HuH-7.5 (cell line): ENCODE measurements at places on chromosomes 5 and 9.
A peak's percentile ranks its signal among the peaks of the same experiment; 100 is the strongest.

DNA sequence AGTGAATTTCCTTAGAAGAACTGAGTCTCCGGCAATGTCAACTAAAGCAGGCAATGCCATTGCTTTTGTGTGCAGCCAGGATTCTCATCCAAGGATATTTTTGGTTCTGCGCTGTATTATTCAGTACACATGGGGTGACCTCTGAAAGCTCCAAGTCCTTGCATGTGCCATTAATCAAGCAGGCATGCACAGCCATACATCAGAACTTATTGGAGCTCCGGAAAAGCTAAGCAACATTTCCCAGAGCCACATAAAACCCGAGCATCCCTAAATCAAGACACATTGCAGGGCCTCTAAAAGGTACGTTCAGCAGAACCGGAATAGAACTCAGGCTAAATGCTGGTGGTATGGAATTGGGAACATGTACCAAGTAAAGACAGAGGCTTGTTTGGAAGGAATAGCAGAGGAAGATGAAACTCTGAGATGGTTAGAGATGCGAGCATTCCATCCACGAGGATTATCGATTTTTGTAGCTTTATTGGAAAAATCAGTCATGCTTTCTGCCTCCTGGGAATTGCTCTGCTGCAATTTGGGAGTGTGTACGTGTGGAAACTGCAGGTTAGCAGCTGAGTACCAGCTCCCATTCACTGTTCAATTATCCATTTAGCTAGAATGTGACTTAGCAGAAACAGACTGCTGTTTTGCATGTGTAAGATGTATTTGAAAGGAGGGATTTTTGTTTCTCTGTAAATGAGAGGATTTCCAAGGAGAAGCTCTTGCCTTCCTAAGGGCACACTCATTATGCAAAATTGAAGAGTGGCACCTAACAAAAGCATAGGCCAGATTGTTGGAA is 143.7 kb upstream of the WWC1 start:
- no peak for DNase-seq

DNA sequence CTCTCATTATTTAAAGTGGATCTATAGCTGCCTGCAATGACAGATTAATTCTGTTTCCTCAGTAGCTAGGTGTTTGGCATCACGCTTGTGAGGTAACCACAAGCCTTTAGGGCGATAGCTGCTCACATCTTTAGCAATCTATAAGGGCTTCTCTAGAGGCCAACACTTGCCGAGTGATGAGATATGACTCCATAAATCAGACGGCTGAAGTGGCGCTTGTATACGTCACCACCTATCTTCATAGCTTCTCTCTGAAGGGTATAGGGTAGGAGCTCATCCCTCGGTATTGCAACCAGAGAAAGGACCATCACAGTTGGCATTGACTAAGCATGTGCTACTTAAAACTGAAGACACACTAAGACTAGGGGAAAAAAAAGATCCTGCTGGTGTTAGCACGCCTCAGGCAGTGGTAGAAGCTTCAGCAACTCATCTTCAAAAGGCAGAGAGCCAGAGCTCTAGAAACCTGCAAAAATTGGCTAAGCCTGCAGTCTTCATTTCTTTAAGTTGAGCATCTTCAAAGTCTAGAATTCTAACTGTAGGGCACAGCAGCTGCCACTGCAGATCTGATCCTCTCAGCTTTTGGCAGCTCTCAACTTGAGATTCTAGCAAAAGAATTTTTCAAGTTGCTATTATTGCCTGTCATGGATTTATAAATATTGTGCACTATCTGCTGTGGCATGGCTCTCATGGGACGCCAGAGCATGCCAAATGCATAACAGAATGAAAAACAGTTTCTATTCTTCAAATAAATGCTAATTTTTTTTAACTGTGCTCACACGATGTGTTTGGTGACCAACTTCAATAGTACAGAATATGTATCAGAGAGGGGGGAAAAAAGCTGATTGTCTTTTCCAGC is 37.5 kb downstream of the PSMB7 start:
- DNase-seq = no peak

- DNase-seq = no peak
These were observed 1446.2 kb downstream of the MAT2B start for GRCh38 chr5:164951570-164951969.

DNA sequence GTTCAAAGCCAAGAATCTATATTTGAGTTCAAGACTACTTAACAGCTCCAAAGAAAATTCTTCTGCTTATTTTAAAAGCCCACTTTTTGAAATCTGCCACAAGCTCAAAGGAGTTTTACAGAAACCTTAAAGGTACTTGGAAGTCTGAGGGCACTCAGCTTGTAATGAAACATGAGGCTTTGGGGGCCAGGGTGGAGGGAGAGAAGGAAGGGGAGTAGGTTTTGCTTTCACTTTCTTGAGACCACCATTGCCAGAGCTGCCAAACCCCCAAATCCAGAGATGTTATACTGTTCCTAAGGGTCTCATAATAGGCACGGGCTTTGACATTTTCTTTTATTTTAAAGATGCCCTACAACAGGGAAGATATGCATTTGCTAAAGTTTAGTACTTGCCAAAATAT is 42.6 kb upstream of the TNFAIP8 start:
- no peak for DNase-seq

- DNase-seq = no peak
These were observed 445.5 kb downstream of the MED10 start for GRCh38 chr5:5932824-5933223.

GRCh38 chr5:115666023-115666422 is 40.2 kb upstream of the TMED7 start:
- DNase-seq = no peak

DNA sequence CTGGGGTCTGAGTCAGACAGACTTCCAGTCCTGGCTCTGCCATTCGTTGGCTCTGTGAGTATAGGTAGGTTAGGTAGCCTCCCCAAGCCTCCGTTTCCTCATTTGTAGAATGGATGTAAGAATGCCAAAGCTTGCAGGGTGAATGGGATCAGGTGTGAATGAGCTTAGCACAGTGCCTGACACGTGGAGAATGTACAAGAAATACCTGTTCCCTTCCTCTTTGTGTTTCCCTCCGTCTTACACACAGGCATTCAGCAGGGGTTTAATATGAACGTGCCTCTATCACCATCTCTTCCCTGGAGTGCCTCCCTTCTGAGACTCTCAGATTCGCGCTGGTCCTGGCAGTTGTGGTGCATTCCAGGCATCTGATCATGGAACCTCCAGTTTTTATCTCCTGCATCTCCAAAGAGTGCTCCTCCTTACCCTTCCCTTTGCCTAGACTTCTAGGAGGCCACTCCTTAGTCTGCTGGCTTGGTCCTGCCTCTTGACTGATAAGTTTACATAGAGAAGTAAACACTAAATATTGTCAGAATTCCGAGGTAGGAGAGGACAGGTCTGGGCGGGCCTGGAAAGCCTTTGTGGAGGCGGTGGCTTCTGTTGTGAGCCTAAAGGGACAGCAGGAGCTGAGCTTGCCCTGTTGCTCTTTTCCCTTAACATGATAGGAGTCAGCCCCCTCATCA is 199.4 kb downstream of the AOPEP start:
- no peak for DNase-seq

DNA sequence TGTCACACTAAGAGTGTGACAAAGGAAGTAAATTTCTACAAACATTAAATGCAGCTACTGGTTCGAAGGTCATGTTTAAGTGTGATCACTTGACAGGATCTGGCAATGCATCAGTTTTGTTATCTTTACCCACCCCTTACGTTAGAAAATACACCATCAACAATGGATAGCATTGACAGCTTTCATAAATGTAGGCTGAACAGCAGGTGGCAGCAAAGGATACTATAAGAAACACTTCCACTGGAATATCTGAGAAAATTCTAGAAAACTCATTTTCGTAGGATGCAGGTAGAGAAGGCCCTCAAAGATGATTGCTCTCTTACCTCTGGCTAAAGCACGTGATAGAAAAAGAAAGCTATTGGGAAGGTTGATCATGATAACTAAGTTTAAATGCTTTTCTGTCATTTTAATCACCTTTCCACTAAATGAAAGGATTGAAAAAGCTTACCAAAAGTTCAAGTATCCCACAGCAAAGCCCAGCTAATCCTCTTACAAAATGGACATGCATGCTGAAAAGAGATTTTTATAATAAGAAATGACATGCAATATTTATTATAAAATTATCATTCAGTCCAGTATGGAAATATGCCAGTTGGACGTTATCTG is 292.5 kb downstream of the PARP8 start:
- DNase-seq = peak; percentile 42

- no peak for DNase-seq
These were observed 20.2 kb downstream of the TRIM7 start for GRCh38 chr5:181184845-181185216.

DNA sequence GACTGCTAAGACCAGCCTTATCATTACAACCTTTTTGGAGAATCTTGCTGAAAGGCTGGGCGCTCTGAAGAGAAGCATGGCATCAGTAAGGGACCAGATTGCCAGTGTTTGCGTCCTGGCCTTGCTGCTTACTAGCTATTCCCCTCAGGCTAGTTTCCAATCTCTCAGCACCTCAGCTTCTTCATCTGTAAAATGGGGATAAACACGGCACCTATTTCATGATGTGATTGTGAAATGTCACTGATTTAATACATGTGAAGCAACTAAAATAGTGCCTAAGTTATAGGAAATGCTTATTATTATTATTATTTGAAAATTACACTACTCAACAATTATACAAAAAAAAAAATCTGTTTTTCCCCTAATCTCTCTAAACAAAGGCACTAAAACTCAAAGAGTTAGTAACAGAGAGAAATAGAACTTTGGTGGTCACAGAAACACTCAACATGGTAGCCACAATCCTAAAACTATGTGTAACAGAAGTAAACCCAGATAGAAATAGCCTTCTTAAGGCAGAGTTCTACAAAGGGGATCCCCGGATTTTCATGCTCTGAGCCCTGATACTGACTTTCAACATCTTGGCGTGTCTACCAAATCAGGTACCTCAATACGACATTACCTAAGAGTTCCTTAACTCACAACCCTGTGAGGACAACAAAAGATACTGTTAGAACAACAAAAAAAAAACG is 62.0 kb downstream of the ENC1 start:
- DNase-seq = no peak

DNA sequence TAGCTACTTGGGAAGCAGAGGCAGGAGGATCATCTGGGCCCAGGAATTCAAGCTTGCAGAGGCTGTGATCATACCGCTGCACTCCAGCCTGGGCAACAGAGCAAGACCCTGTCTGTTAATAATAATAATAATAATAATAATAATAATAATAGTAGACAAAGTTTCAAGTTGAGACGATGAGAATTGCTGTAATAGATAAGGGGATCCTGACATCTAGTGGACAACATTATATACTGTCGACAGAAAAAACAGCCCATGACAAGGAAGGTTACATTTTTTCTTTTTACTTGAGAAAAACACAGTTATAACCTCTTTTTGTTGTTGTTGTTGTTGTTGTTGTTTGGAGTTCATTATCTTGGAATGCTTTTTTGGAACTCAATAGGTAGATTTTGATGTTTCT is 35.3 kb downstream of the NDFIP1 start:
- DNase-seq = no peak

DNA sequence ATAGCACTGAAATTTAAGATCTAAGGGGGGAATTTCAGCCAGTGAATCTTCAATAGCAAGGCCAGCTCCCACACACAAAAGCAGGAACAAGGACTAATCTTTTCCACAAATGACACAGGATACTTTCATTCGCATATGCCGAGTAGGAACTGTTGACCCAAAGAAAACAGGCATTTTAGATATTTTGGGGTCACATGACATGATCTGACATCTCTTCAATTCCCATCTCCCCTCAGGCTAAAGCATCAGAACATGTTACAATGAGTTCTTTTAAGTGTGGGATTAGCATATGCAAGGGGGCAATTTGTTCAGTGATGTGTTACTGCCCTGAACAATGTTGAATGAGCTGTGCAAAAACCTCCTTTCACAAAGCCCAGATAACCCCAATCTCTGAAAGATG is 68.2 kb downstream of the TLE1 start:
- DNase-seq = no peak

DNA sequence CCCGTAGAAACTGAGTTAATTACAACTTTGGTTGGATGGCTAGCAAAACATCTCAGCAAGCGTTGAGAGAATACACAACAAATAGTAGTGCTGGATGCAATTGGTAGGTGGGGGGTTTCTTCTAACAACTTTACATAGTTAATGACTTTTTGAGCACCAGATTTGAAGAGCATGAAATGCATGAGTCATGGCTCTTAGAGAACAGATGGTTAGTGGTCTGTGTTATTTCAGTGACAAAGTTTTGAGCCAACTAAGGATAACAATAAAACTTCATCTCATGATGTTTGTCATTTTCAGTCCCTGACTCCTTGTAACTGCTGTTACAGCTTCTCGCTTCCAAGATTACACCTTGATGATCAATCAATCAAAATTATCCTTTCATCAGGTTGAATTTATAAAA is 399.0 kb upstream of the BRINP1 start:
- no peak for DNase-seq

DNA sequence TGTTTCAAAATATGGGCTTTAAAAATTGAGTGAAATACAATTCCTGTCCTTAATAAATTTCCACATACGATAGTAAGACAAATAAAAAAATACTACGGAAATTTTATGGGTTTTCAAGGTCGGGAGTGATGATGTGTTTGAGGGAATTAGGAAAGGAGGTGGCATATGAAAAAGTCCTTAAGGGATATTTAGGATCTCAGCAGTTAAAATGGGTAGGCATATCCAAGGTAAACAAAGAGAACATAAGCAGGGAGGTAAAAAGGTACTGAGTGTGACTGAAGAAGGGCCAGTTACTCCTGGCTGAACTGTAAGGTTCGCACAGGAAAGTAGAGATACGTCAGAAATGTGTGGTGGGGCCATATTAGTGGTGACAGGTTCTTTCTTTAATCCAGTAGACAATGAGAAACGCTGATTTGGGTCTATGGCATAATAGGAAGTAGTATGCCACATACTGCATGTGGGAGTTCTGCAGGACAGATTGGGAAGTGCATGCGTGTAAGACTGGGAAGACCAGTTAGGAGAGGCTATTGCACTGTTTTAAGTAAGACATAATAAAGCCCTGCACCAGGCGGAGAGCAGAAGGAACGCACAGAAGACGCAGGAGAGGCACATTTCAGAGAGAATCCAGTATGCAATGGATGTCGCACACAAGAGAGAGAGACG is 937 bp upstream of the HMGCR start:
- no peak for DNase-seq

DNA sequence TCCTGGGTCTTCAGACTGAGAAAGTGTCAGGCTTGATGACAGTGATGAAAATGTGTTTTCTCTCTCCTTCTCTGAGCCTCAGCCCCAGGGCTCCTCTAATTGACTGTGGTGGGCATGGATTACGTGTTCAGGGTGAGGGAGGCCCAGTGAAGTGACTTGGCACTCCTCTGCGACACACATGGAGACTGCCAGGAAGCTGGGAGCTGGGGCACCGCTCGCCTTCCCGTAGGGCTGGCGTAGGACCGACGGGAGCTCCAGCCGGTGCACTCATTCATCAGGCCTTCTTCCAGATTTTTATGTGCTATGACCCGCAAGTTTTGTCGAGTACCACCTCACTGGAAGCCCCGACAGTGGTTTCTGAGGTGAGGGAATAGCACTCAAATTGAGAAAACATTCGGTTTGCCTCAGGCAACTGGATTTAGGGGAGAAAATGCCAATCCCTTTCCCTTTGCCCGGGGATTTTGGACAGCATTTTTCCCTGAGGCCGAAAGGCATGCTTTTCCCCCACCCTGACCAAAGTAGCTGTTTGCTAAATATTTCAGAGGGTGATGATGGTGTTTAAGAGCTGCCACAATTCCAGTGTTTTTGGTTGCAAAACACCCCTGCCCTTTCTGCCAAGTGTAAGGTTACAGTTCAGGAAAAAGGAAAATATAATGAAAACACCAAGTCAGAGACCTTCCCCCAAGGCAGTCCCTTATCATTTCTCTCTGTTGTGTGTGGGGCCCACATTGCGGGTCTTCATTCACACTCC is 83.7 kb downstream of the PCSK5 start:
- no peak for DNase-seq
